ENCODE measurements at places on chromosomes 3 and 15.
A peak's percentile ranks its signal among the peaks of the same experiment; 100 is the strongest.

DNA sequence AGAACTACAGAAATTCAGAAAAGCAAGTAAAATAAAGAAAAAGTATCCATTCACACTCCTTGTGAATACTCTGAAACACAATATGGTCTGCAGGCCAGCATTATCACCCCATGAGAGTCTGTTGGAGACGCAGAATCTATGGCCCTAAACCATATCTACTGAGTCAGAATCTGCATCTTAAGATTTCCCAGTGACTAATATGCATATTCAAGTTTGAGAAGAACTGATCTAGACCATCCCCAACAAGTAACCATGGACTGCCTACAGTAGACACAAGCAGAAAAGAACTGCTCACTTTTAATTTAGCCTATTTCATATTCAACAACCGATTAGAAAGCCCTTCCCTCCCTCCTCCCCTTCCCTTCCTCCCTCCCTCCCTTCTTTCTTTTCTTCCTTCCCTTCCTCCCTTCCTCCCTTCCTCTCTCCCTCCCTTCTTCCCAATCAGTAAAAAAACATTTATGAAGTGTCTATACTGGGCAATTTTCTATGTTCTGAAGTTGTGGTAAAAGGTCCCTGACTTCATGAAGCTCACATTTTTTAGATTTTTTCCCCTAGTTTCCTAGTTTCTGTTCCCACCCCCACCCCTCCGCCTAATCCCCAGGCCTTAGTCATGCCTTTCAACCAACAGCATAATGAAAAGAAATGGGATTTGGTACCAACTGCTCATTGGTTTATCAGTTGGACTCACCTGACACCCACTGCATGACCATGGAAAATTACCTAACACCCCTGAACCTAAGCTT, 125.2 kb downstream of the CNTN3 start:
- no peak for DNase-seq

- DNase-seq = no peak
Observed at GRCh38 chr3:112900113-112900512, 53.4 kb upstream of the CD200R1L start.

DNA sequence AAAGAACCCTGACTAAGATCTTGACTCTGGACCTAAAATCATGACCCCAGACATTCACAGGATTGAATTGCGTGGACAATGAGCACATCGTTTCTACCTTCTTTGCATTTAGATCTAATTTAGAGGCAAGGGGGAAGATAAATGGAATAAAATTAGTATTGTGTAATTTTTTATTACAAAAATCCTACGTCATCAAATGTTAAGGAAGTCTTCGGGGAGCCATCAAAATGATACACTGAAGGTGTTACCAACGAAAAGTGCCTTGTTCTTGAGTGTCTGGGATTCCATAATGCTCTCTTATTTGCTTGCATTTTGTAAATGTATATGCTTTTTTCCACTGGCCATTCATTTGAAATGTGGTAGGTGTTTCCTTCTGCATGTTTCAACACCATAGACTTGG, 52.8 kb upstream of the C3orf49 start:
- no peak for DNase-seq

GRCh38 chr15:51117270-51117669, 22.6 kb upstream of the TNFAIP8L3 start:
- DNase-seq = no peak

GRCh38 chr3:67976663-67977062, 322.3 kb upstream of the SUCLG2 start:
- DNase-seq = no peak

DNA sequence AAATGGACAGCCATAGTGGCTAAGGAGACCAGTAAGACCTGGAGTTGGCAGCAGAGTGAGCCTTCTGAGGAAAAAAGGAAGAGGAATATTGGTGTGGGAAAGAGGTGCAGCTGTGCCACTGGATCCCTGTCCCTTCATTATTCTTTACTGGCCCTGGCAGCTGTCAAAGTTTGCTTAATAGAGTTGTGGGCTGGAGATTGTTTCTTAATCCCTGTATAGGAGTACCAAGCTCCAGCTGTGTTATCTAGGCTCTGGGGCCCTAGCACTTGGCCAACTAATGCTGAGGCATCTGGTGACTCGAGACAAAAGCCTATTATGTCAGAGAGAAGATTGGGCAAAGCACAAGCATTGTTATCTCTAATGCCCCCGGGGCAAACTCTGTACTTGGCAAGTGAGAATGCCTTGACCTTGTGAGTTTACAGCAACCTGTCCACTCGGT, 61.4 kb downstream of the ZNF609 start:
- peak; percentile 69 for DNase-seq

- no peak for DNase-seq
Observed at GRCh38 chr3:23051240-23052140, 151.6 kb upstream of the UBE2E2 start.

GRCh38 chr15:82532383-82532990, 7.8 kb downstream of the RPS17 start:
- DNase-seq = no peak

DNA sequence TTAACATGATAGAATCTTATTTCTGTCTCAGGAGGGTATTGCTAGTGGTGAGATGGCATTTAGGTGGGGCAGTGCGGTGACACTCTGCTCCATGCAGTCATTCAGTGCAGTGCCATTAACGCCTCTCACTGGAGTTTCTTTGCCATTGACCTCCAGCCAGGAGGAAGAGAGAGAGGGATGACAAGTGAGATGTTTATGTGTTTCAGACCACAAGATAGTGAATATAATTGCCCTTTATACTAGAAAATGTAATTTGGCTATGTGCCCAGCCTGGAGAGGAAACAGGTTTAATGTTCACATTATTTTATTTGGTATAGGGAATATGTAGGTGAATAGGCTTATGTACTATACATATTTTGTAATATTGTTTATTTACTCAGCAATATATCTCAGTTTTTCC, 84.5 kb downstream of the ZIC1 start:
- DNase-seq = peak; percentile 67

GRCh38 chr3:101544161-101544850, 17.4 kb upstream of the TRMT10C start:
- no peak for DNase-seq

DNA sequence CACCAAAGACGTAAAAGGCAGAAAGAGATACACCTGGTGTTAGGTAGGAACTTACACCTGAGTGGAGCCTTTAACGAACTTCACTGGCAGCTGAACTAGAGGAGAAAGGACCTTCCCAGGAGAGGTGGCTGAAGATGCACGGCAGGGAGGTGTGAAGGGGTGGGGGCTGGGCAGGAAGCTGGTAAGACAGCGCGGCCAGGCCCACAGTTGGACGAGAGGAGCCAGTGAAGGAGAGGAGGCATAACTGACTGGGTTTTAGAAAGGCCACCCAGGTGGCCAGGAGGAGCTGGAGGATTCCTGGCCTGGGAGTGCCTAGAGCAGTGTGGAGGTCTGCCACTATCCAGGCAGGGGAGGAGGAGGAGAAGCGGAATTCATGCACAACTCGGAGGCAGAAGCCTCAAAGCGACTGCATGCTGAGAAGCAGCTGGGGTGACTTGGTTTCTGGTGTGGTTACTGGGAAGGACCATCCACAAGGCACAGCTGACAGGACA, 51.9 kb downstream of the SLC41A3 start:
- DNase-seq = no peak

- DNase-seq = no peak
Observed at GRCh38 chr15:62941699-62942098, 100.8 kb upstream of the TPM1 start.

DNA sequence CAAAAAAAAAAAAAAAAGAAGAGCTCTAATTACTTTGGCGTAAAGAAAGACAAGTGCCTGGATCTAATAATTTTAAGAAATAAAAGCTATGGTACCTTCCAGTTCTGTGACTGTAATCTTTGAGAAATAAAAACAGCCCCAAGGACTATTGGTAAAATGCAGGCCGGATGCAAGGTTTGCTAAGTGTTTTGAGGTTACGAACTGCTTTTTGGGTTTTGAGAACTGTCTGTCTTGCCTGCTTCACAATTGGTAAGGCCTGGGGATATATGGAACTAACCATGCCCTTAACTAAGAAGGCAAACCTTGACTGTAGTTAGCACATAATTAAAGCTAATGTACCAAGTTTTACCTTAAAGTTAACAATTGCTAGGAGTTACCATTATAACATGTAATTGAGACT, 388.4 kb upstream of the CBLB start:
- DNase-seq = no peak

- no peak for DNase-seq
Observed at GRCh38 chr3:146928421-146929059, 323.4 kb upstream of the PLSCR5 start.

GRCh38 chr15:99057020-99057419, 47.9 kb upstream of the SYNM start:
- DNase-seq = no peak

GRCh38 chr3:141812084-141812483, 48.9 kb downstream of the GRK7 start:
- peak; percentile 71 for DNase-seq

DNA sequence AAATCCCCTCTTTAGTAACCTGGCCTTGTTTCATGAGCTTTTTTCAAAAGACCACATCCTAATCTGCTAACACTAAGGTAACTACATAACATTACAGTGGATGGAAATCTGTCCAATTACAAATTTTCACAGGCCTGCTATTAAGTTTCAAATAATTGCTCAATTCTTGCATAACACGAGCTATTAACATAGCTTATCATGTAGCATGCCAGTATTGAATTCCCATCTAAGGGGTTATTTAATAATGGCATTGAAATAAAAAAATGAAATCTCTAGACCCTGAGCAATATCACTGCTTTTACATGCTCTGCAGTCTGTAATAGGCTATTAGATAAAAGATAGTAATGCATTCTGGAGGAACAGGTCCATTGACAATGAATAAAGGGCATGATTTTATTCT, 748.3 kb upstream of the NECTIN3 start:
- no peak for DNase-seq

DNA sequence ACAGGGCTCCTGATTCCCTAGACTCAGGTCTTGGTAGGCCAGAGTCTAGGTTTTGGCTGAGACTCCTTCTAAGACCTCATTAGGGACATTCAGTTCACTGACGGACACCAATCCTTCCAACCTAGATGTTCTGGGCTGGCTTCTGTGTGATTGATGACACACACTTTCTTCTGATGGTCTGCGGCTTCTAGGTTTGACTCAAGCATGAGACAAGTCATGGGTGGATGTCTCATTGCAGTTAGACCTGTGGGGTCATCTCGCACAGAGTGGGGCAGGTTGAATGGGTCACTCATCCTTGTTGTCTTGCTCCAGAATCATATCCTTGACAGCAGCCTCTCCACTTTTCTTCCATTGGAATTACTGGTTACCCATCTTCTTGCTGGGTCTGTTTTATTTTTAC, 35.8 kb downstream of the ARNT2 start:
- DNase-seq = no peak

DNA sequence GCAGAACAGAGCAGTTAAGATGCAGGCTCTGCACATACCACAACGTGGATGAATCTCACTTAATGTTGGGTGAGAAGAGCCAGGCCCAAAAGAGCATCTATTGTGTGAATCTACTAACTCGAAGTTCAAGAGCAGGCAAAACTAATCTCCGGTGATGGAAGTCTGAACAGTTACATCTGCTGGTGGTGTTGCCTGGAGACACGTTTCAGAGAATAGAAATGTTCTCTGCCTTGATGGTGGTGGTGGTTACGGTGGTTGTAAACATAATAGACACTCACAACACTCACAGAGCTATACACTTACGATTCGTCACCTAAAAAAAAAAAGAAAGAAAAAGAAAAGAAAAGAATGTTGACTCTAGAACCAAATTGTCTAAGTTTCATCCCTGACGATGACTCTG, 86.8 kb downstream of the LIPC start:
- no peak for DNase-seq

GRCh38 chr15:63447017-63447676, 57.2 kb upstream of the USP3 start:
- peak; percentile 82 for DNase-seq

- DNase-seq = no peak
Observed at GRCh38 chr15:49964551-49964950, 154.5 kb downstream of the ATP8B4 start.

DNA sequence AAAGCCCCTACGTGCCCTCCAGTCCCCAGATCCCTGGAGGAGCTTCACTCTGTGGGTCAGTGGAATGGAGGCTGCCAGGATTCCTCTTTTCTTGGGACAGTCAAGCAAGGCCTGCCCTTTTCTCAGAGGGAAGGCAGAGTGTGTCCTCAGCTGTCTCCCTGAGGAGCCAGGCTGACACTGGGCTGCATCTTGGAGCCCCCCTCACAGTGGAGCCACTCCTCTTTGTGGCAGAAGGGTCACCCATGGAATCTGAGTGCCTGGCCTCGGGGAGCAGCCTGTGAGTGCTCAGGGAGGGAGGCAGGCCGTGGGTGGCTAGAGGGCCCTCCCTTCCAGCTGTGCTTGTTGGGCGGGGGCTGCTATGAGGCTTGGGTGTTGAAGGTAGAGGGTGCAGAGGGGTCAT, 41.2 kb downstream of the BOC start:
- no peak for DNase-seq

- DNase-seq = no peak
Observed at GRCh38 chr3:126417515-126417914, 22.8 kb downstream of the CFAP100 start.

DNA sequence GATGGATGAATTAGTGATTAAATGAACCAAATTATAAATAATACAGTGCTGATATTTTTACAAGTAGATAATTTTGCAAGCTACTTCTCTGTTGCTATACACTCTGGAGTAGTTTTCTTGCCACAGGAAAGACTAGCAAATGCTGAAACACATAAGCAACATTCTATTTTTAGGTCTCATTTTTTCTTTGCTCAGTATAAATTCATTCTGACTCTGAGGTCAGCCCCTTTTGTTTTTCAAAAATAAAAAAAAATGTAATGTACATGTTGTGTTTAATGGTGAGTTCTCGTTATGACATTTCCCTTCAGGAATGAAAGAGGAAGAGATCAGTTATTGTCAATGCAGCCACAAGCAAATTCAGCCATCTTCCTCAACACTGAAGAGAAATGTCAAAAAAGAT, 24.9 kb downstream of the GJD2 start:
- DNase-seq = no peak

DNA sequence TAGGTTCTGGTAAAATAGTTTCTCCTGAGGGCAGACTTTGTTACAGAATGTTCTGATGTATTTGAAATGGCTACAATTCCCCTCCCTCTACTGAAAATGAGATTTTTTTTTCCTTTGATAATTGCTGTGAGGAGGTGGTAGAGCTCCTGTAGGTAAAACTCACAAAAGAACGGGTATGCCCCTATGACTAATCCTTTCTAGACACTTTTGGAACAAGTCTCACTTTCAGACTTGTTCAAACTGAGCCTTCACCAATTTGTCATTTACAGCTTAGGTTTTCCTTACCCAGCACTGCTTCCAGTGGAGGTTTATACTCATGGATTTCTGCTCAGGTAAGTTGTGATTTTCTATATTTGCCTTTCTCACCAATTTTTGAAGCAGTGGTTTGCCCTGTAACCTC, 115.6 kb downstream of the NLGN1 start:
- no peak for DNase-seq

GRCh38 chr3:14120111-14120920, 4.4 kb downstream of the CHCHD4 start:
- no peak for DNase-seq

DNA sequence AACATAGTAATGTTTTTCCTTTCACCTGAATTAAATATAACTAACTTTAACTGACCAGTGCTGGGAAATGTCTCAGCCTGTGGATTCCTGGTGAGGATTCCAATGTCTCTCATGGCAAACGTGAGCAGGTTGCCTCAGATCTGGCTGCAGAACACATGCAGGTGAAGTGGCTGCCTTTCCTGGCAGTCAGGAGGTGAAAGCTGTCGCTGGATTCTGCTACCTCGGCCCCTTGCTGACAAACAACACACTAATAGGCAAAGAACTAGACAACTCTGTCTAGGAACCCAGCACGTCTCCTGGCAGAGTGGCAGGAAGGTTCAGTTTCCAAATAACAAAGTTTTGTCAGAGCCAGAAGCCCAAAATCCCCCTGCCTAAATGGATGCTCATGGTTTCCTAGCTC, 400.8 kb upstream of the PPP2R3A start:
- DNase-seq = no peak

GRCh38 chr3:42666577-42666998, 13.1 kb downstream of the ZBTB47 start:
- no peak for DNase-seq
